Effector CD4-positive, alpha-beta T cell (primary cell): ENCODE measurements at places on chromosomes 11 and 22.

DNA sequence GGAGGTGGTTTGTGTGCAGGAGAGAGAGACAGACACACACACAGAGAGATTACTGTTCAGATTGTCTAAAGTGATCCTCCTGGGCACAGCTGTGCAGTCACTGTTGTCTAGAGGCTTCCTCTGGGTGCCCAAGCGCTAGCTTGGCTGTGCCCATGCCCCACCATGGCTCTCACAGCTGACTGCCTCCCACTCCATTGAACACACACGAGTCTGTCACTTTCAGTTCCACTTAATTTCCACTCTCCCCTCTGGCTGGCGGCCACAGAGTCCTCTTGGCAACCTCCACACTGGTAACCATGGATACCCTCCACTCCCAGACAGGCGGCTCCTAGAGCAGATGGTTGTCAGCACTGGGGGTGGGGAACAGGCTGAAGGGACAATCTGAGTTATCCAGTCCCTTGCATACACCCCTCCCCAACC lies 29.1 kb downstream of the MAP6 start:
- DNase-seq: no peak

GRCh38 chr22:45430871-45431270 lies 17.4 kb downstream of the RIBC2 start:
- no peak for DNase-seq

DNA sequence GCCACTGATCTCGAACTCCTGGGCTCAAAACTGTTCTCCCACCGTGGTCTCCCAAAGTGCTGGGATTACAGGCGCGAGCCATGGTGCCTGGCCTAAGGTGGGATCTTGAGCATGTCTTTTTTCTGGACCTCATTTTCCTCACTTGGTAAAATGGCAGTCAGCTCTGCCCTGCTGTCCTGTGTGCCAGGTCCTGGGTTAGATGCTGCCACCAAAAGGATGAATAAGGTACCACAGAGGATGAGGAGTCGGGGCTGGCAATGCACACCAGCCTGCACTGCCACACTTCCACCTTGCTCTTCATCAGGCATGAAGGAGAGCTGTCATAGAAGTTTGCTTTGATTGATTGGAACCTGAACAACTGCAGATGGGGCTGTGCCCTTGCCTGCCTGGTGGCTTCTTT lies 32.3 kb downstream of the ACO2 start:
- DNase-seq: no peak

- DNase-seq: no peak
These were observed 40.8 kb upstream of the GALNT18 start for GRCh38 chr11:11662578-11662977.

GRCh38 chr11:86555866-86556265 lies 116.5 kb downstream of the ME3 start:
- DNase-seq: no peak
